Stimulated activated CD8-positive, alpha-beta memory T cell treated with anti-CD3 and anti-CD28 coated beads, Interleukin-4, amount 100 ng/mL, for 1 hour (primary cell): ENCODE measurements at places on chromosomes 5 and 9.

DNA sequence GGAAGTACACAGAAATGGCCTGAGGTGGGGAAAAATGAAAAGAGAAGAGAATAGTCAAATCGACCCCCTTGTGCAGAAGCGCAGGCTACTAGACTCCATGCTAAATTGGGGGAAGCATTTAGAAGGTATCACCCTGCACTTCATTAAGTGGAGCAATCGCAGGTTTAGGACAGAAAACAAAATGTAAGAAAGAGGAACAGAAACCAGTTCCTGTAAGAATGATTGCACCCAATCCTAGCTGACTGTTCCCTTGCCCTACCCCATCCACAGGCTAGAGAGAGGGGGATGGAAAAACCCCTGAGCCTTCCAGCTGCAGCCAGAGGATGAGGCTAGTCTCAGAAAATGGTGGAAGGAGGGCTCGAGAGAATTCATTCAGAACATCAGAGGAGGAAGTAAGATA is 23.9 kb upstream of the PPP1R2B start:
- no peak for DNase-seq

DNA sequence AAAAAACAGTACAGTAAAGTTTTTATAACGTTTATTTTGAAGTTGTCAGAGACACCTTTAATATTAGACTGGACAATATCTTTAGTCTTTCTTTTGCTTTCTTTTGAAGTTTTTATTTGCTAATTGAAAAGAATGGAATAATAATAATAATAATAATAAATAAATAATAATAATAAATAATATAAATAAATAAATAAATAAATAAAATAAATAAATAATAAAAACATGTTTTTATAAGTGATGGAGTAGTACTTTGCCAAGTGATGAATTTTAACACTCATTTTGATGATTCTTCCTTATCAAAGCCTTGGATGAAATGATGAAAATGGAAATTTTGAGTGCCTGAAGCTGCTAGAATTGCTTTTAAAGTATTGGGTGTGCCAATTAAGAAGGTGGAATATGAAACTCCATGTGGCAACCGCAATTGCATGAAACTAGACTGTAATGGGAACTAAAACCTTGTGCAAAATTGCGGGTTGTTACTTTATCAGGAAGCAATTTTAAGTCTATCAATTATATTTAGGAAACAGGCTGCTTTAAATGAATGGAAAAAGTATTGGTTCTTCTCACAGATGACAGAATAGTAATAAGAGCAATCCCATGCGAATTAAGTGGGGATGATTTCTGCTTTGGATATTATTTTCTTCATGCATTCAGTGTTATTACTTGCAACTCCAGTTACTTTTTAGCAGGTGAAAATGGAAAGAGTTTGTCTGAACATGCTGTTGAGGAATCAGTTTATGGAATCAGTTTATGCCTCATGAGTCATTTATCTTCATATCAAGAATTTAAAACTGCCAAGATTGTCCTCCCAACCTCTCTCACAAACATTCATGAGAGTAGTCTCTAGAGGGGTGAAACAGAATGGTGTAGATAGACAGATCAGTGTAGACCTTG is 4.6 kb downstream of the ANXA1 start:
- no peak for DNase-seq

DNA sequence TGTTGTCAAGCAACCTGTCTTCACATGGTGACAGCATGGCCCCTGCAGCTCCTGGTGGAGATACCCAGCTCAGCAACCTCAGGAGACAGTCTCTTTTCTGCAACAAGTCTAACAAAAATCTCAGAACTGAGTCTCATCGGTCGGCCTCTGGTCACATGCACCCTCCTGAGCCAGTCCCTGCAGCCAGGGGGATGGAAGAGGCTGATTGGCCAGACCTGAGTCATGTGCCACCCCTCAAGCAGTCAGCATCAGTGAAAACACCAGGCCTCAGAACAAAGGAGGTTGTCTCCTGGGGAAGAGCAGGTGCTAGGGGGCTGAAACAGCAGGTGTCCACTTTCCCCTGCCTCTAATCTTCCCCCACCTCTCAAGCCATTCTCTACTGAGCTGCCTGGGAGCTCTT is 54.4 kb downstream of the SMIM23 start:
- no peak for DNase-seq

GRCh38 chr5:32687499-32687831 is 23.7 kb upstream of the NPR3 start:
- no peak for DNase-seq

DNA sequence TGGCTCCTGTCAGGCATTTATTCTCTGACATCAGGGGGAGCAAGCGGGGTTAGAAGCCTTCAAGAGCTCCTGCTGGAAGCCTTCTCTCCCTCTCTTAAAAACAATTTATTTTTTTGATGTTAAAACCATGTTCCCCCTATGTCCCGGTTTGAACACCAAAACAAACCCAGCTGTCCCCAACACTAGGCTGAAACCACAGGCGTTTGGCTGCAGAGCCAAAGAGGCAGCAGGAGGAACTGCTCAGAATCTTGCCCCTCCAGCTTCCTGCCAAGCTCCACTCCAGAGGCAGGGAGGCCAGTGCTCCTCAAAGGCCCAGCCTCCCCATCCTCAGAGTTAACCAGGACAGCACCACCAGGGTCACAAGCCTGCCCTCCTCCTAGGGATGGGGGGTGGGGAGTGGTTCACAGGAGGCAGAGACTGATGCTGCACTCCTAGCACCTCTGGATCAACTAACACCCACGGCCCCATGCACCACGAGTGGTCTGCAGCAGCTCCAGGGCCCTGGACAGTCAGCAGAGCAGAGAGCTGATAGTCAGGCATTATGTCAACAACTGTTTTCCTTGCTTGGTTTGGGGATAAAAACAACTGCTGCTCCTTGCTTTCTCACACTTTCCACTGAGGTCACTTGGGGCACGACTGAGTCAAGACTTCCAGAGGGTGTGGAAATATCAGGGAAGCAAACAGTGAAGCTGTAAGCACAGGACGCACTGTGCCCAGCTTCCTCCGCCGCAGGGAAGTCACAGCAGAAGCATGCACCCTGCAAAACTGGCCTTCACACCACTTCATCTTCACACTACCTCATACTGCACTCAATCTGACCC is 96.5 kb upstream of the ADRA1B start:
- DNase-seq: no peak

DNA sequence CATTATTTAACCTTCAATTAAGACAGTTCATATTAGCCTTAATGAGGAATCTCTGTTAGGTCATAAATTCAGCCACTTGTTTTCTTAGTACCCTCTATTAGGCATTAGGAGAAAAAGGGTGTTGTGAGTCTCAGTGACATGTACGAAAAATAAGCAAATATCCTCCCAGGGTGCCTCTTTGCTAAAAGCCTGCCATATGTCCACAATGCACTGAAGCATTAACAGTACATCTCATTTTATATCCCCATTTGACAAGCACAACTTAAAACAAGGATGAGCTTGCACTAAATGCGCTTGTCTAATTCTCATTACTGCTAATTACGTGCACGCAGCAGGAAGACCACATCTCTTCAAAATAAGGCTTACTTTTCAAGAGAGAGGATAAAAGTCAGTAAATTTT is 48.4 kb upstream of the SRFBP1 start:
- DNase-seq: no peak

GRCh38 chr5:1526681-1527131 is 2.9 kb upstream of the LPCAT1 start:
- DNase-seq: no peak

- DNase-seq: no peak
Measured at GRCh38 chr5:119473241-119473640, 20.9 kb downstream of the HSD17B4 start.

GRCh38 chr5:84091127-84091799 is 293.4 kb downstream of the EDIL3 start:
- no peak for DNase-seq

DNA sequence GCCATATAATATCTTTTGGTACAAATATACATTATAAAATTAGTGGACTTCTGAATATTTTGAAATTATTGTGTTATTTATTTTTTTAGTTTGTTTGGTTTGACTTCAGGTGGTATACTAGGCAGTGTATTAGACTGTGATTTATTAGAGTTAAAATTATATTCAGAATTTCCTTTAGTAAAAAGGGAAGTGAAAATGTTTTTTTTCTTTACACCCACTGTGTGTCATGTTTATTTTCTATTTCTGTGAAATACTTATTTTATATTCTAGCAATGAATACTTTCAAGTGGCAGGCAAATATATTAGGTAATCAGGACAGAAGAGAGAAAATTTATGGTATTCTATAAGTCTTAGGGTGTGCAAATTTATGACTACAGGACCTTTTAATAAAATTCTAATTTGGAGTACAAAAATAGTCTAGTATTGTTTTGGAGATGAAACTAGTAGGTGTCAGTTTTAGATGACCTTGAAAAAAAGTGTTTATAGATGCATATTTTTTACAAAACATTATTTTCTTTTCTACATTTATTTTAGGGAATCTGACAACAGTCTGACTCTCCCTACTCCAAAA is 8.8 kb downstream of the CSNK1G3 start:
- DNase-seq: no peak

DNA sequence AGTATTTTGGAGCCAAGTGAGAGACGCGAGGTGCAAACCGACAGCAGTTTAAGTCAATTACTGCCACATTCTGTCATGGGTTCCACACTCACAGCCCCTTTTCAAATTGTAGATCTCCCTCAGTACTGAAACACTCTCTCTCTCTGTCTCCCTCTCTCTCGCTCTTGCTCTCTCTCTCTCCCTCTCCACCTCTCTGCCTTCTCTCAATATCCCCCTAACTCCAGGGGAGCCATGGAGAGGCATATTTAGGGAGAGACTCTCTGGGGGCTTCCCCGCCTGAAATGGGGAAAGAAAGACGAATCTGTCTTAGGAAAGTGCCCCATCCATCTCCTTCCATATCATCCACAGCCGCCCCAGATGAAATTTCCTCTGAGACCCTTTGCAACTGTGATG is 1.6 kb downstream of the BRINP1 start:
- DNase-seq: no peak

- no peak for DNase-seq
Measured at GRCh38 chr5:17223367-17224185, 6.1 kb downstream of the BASP1 start.
